Posterior cingulate gyrus (tissue), 11 donors: ENCODE measurements at places on chromosomes 6 and 20.

- no peak for DNase-seq
These were observed 87.8 kb downstream of the KIF16B start for GRCh38 chr20:16485401-16485800.

DNA sequence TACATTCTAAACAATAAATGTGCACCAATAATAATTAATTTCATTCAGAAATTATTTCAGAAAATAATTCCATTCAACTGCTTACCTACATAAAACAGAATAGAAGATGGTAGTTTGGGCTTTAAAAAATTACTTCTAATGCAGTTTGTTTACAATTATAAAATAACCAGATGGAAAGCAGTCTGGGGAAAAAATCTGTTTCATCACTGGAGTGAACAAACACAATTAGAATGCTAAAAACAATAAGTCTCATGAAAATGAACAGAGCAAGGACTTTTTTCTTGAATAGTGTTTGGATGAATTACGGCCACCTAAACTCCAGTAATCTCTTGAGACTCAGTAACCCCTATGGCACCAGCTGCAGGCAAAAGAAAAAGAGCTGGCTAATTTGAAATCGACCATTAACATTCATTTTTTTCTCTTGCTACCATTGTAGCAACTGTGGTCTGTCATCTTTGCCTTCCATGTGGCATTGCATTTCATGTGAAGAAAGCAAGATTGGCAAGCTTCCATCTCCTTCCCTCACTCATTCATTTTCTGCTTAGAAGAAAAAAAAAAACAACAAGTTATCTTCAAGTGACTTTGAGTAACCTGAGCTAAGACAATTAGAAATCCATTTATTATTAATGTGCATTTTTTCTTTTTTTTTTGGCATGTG is 88.4 kb upstream of the CEP85L start:
- DNase-seq: no peak

DNA sequence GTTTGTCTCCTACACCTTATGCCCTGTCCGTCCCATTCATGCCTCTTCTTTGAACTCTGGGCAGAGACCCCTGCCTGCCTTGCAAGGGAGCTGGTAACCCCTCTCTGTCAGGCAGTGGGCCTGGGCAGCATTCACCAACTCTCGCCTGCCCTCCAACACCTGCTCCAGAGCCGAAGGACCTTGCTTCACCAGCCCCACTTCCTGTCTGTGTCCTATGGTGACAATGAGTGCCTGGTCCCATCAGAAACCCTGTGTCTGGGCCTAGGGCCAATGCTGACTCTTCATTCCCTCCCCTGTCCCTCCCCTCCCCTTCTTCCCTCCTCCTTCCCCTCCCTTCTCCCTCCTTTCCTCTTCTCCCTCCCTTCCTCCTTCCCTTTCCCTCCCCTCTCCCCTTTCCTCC is 22.8 kb upstream of the PCMTD2 start:
- peak; percentile 70 for DNase-seq

DNA sequence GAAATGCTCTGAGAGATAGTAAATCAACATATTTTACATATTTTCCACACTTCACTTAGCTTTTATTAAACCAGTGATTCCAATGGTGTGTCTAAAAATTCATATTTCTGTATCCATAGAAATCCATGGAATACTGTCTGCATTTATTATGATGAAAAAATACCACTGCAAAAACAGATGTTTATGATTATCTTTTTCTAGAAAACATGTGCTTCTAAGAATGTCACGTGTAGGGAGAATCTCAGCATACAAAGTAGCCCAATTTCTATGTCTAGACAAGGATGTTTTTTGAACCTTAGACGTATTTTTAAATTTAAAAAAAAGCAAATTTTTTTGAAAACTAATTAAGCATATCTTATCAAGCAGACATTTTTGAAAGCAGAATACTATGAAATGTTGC is 622.4 kb downstream of the TENT5A start:
- DNase-seq: no peak

GRCh38 chr6:154520280-154520679 is 9.8 kb upstream of the CNKSR3 start:
- no peak for DNase-seq

DNA sequence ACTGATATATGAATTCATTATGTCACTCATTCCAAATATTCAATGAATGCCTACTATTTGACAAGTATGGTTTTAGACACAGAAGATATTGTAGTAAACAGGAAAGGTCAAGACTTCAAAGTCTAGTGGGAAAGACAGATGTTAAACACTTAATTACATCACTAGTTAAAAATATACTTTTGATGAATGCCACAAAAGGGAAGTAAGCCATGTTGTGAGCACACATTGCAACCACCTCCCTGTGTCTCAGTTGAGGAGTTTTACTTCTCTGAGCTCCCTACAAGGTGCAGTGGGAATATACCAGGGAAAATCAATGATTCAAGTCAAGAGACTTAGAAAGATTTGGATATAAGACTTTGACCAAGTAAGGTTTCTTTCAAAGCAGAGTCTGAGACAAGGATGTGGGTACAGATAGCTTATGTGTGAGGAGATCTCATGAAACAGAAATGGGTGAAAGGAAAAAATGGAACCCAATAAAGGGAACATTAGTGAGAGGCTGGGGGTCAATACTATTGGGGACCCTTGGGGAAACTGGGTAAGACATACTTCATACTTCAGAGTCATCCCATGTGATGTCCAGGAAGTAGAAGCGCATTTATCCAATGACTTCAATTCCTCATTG is 503.7 kb downstream of the KIF16B start:
- DNase-seq: no peak

DNA sequence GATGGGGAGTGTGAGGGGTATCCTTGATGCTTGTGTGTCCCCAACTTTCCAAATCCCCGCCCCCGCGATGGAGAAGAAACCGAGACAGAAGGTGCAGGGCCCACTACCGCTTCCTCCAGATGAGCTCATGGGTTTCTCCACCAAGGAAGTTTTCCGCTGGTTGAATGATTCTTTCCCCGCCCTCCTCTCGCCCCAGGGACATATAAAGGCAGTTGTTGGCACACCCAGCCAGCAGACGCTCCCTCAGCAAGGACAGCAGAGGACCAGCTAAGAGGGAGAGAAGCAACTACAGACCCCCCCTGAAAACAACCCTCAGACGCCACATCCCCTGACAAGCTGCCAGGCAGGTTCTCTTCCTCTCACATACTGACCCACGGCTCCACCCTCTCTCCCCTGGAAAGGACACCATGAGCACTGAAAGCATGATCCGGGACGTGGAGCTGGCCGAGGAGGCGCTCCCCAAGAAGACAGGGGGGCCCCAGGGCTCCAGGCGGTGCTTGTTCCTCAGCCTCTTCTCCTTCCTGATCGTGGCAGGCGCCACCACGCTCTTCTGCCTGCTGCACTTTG is at the start of gene TNF:
Gene TNF (plus strand): TSS at position 231 of the 567 bp plus-strand sequence. CDS start 177 bp downstream, at position 408.
- DNase-seq: no peak

GRCh38 chr20:60258255-60258863 is 300.1 kb downstream of the CDH26 start:
- no peak for DNase-seq

DNA sequence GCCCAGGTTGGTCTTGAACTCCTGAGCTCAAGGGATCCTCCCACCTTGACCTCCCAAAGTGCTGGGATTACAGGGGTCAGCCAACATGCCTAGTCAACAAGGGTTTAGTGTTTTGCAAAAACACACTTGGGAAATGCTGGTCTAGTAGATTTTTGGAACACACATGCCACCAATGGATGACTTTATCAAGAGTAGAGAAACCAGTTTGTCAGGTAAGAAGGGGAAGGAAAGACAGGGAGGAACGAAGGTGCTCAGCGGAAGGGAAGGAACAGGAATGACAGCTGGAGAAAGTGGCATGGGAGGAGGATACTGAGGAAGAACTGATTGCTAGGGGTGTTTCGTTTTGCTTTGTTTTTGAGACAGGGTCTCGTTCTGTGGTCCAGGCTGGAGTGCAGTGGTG is 15.6 kb upstream of the SEC63 start:
- no peak for DNase-seq

GRCh38 chr6:3343089-3343883 is 84.5 kb downstream of the PSMG4 start:
- no peak for DNase-seq

DNA sequence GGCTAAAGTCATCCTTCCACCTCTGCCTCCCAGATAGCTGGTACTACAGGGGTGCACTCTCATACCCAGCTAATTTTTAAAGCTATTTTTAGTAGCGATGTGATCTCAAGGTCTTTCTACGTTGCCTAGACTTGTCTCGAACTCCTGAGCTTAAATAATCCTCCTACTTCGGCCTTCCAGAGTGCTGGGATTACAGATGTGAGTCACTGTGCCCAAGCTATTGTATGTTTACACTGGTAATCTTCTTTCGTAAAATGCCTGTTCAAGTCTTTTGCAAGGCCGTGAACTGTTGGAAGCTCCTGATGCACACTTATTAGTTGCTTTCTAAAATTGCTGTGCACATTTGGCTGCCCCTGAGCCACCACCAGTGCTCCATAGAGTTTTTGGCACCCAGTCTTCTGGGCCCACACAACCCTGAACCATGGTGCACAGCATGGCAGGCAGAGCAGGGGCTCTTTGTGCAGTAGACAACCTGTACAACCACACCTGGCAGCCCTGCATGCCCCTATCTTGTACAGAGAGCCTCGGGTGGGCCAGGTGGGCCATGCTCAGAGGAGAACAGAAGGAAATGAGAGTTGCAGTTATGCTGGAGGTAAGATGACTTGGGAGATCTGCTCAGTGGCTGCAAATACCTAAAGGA is 33.3 kb downstream of the PDRG1 start:
- no peak for DNase-seq

- no peak for DNase-seq
These were observed 175.5 kb downstream of the EYA2 start for GRCh38 chr20:47070176-47070575.

- no peak for DNase-seq
These were observed 13.3 kb upstream of the FABP7 start for GRCh38 chr6:122766256-122766655.

DNA sequence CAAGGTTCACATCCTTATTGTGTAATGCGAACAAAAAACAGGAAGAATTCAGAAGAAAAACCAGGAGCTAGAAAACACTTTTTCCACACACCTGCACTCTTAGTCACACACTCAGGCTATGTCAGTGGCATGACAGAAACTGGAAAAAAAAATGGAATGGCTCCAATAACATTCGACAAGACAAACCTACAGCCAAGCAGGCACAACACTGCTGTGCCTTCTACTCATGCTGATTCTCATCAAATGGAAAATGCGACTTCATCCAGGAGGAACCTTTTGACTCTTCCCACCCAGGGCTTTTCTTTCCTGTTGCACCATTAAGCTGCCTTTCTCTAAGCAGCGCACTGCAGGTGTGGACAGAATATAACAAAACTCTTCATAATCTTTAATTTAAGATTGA is 163.2 kb upstream of the BTBD3 start:
- no peak for DNase-seq

DNA sequence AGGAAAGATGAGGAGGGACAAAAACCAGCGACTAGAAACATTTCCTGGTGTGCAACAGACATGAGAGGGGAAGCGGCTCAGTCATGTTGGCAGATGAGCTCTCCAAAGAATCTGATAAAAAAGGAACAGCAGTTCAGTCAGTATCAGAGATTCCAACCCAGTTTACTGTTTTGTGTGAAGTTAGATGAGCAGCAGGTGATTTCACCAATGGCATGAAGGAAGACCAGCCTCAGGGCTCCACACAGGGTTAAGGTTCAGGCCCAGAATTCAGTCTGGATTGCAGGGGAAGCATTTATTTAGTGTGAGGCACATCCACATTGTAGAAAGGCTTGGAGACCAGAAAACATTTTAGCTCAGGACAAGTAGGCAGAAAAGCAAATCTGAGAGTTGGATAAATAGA is 317.8 kb downstream of the C6orf118 start:
- DNase-seq: no peak

DNA sequence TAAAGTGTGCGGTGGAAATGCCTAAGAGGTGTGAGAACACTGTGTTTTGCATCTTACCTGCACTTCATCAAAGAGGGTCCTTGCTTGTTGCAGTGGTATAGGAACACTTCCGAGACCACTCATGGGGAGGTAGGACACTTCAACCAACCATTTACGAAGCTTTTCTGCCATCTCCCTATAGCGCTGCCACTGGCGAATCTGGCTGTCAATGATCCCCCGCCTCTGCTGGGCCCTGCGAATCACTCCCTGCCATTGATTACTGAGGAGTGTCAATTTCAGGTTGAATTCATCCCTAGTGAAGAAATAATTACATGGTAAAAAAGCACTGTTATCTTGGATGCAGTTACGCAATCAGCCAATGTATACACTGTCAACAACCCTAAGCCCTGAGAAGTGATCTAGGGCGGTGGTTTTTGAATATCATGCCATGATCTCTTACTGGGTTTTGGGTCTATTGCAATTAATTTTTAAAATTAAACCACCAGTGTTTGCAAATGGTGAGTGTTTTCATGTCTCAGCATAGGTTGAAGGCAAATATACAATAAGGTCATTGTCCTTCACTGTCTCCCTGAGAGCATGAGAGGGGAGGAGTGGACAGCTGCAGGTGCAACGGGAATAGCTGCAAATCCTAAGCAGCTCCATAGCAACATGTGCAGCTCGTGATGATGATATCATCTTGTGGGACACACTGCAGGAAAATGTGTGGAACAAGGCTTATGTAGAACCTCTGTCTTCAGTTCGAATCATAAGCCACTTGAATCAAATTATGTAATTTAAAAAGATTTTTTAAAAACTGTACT is 400.6 kb downstream of the ESR1 start:
- no peak for DNase-seq

GRCh38 chr20:24340933-24341332 is 128.5 kb upstream of the SYNDIG1 start:
- no peak for DNase-seq

DNA sequence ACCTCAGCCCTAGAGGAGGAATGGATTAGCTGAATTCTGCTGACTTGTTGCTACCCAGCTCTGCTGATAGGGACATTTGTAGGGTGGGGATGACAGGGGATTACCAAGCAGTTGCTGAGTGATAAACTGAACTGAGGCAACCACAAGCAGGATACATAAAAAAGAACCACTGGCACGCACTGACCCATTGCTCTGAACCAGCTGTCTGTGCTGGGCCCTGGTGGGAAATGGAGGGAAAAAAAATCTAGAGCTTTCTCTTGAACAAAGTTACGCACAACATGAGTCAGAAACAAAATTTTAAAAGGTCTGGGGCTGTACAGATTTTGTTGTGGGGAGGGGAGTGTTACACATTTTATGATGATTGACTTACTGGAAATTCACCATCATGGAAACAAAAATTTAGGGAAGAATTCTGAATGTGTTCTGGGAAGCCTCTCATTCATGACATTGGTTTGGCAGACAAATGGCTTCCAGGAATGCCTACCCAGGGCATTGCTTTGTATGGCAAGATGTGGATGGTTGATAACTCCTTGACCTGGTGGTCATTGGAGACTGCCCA is 37.7 kb downstream of the FOXO3 start:
- DNase-seq: no peak
